ENCODE measurements at places on chromosomes 13 and 19. TPM values are rescaled to one million over a fixed set of nuclear protein-coding genes. Genes with fewer than 3 reads are reported as not detected.

FXYD3 gene
- total RNA-seq: not detected

DNA sequence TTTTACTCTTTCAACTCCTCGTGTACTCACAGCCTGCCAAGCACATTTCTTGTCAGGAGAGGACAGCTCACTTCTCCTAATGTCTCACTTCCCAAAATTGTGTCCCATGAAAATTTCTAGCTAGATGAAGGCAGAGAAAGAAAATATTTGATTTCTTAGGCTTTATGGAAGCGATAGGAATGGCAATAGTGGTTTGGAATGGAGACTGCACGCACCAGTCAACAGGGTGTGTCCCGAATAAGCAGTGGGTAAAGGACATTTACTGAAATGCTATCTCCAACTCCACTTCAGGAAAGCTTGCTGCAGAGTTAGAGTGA lies 321 bp upstream of the ZNF222 start:
- DNase-seq: no peak

DNA sequence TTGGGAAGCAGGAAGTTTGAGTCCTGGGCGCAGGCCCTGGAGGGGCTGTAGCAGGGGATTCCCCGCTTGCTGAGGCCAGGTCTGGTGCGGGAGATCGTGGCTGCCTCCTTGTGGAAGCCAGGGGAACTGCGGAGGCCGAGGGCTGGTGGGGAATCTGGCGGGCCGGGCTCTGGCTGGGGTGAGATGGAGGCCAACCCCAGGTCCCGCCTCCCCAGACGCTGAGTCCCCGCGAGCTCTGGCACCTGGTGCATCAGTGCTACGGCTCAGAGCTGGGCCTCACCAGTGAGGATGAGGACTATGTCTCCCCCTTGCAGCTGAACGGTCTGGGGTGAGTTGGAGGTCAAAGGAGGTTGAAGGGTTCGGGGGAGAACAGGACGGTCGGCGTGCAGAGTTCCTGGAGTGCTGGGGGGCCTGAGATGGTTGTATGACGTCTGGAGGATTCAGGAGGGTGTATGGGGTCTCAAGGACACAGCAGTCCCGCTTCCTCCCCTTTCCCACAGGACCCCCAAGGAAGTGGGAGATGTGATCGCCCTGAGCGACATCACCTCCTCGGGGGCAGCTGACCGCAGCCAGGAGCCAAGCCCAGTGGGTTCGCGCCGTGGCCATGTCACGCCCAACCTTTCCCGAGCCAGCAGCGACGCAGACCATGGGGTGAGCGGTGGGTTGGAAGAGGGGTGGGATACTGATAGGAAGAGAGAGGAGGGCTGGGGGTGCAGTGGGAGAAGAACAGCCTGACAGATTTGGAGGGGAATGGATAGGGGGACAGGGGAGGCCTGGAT lies 13.1 kb downstream of the GRAMD1A start:
- peak; percentile 65 for DNase-seq

GRCh38 chr19:46551164-46551563 lies 50.0 kb upstream of the CALM3 start:
- DNase-seq: no peak

DNA sequence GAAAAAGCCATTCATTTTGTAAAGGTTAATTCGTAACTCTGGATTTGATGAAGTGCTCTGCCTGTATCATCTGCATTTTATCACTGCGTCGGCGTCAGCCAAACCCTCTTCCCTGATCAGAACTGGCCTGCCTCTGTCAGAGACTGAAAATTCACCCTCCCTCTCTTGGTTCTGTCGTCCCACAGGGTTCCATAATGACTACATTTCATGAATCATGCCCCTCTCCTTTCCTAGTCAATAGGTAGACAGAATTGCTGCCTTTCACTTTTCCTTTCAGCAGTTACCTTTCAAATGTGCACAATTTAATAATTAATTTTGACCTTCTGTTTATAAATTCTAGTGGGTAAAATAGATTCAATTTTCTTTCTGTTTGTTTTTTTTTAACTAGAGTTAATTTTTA lies 423.4 kb downstream of the RFC3 start:
- peak; percentile 23 for DNase-seq

- no peak for DNase-seq
Observed at GRCh38 chr13:98827449-98827848, 75.0 kb upstream of the SLC15A1 start.

CALR3 gene
- not detected for total RNA-seq

DNA sequence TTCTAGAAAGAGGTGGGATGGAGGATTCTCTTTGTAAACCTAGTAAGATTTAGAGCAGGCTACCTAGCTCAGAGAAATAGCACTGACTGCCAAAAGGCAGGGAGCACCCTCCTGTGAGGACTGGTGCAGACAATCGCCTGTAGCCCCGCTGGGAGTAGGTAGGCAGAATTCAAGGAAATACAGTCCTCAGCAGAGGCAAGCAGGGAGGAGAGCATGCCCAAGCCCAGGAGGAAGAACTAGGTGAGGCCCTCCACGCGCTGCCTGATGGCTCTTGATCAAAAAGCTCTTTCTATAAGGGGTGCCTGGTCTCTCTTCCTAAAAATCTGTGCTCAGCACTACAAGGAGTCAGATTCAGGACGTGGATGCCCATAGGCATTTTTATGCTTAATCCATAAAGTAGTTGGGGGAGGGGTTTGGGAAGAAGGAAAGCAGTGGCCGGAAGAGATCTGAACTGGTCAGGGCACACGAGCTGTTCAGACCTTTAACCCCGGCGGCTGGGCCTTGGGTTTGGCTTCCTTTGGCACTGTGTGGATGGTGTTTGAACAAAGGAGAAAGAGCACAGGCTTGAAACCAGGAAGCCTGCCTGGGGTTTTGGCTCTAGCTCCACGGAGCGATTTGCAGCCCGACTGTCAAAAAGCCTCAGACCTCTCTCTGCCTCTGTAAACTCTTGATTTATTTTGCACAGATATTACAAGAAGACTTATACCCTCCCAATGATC lies 320.6 kb downstream of the FOXO1 start:
- DNase-seq: no peak

DNA sequence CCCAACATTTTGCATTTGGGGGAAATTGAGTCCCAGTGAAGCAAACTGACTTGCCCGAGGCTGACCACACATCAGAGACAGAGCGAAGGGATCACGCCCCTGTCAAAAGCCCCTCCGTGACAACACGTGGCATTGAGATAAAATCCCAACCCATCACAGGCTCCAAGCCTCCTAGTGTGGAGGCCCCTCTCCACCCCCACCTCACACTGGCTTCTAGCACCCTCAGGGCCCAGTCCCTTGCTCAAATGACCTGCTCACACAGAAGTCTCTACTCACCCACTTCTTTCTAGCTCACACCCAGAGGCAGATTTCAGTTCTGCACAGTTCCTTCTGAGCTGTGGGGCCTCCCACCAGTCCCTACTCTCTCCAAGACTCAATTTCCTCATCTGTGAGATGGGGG lies 10.3 kb downstream of the HPN start:
- no peak for DNase-seq

FOXA3 gene
- not detected for total RNA-seq

GRCh38 chr19:42032431-42032830 lies 37.6 kb downstream of the GRIK5 start:
- no peak for DNase-seq

SPINT2 gene
- 9.5 TPM for total RNA-seq

DNA sequence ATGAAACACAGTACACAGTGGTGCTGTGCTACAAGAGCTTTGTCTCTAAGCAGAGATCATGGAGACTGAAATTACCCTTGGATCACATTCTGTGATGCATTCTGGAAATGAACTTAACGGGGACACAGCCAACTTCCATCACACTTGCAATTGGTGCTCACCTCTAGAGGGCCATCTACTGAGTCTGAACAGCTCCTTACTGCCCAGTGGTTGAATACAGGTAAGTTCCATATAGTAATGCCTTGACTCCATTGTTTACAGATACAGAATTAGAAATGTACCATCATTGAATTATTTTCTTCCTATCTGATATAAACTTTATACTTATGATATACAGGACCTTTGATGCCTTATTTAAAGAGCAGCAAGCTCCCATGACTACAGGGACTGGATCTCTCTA lies 686.4 kb downstream of the PCDH9 start:
- no peak for DNase-seq

ZNF429 gene
- 6.1 TPM for total RNA-seq

DNA sequence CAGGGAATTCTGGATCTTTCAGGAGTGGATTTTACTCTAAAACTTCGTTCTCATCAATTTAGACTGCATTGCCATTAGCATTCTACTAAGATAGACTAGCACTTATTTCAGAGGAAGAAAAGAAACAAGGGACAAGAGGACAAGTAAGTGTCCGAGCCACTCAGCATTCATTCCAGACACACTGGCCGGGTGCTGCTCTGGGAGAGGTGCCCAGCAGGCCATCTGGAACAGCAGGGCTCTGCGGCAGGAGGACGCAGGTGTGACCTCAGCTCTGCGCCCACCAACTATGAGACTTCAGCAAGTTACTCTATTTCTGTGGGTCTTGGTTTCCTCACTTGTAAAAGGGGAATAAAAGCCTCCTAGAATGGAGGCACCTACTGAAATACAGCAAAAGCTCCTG lies 4.2 kb downstream of the EPS15L1 start:
- DNase-seq: no peak

ZNF28 gene
- total RNA-seq: 12.9 TPM

DNA sequence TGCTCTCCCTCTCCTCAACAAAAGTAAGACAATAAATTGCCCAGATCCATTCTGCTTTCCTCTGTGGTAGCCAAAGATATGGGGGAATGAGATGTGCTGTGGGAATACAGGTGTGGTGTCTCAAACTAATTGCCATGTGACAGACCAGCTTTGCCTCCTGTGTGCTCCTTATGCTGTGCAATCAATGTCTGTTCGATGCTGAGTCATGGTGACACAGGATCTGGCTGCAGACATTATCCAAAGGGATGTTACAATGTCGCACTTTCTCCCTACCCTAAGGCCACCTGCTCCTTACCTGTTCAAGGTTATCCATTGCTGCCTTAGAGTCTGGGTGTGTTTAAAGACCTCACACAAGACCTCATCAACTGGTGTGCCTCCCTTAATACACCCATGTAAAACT lies 32.5 kb downstream of the FGF14 start:
- DNase-seq: no peak

GRCh38 chr13:79659121-79659521 lies 178.2 kb downstream of the NDFIP2 start:
- no peak for DNase-seq

GRCh38 chr19:35718345-35719041 lies 690 bp downstream of the KMT2B start:
- peak; percentile 62 for DNase-seq

ZNF556 gene
- total RNA-seq: not detected

GRCh38 chr13:96898646-96899254 lies 95.5 kb downstream of the OXGR1 start:
- DNase-seq: no peak

- DNase-seq: no peak
Observed at GRCh38 chr19:3723883-3724282, 15.7 kb downstream of the TJP3 start.

DNA sequence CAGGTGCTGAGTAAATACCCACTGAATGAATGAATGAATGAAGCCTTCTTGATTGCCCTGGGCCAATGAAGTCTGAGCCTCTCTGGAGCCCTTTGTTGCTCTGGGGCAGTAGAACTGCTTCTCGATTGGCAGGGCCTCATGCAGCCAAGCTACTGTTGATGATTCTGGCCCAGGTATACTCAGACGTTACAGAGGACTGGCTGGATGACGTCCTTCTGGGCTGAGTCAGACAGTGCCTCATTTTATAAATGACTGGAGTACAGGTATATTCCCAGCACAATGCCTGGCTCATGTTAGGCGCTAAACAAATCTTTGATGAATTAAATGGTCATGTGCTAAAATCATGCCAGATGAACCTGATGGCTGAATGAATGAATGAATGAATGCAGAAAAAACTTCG lies 243.8 kb upstream of the MAB21L1 start:
- no peak for DNase-seq

GRCh38 chr19:10871711-10872545 lies 575 bp downstream of the CARM1 start:
- peak; percentile 62 for DNase-seq

FKBP8 gene
- 466 TPM for total RNA-seq

ZNF541 gene
- not detected for total RNA-seq

GRCh38 chr13:106234636-106235035 lies 300.8 kb downstream of the EFNB2 start:
- DNase-seq: no peak

DNA sequence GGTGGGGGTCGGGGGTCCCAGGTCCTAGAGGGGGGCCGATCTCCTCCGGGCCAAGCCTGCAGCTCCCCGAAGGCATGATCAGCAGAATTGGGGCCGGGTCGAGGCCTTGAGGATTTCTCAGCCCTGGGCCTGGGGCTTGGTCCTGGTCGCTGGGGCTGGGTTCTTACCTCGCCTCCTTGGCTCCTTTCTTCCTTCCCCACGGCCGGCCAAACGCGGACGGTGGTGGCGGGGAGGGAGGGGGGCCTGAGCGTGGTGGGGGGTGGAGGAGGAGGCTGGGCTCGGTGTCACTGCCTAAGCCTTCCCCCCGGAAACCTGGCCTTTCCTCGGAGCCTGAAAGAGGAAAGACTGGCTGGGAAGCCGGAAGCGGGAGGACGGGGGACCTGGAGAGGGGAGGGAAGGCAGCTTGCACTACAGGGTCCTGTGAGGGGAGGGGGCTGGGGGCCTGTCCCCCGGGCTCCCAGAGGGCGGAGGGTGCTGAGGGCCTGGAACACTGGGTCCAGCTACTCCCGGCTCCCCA lies at the start of gene ZNF579:
TSS of gene ZNF579 (minus strand) at position 221 of the 517 bp plus-strand sequence. CDS start 1,209 bp downstream, outside the sequence.
- DNase-seq: peak; percentile 91

GRCh38 chr13:90552702-90553101 lies 794.8 kb upstream of the MIR17HG start:
- no peak for DNase-seq

DNA sequence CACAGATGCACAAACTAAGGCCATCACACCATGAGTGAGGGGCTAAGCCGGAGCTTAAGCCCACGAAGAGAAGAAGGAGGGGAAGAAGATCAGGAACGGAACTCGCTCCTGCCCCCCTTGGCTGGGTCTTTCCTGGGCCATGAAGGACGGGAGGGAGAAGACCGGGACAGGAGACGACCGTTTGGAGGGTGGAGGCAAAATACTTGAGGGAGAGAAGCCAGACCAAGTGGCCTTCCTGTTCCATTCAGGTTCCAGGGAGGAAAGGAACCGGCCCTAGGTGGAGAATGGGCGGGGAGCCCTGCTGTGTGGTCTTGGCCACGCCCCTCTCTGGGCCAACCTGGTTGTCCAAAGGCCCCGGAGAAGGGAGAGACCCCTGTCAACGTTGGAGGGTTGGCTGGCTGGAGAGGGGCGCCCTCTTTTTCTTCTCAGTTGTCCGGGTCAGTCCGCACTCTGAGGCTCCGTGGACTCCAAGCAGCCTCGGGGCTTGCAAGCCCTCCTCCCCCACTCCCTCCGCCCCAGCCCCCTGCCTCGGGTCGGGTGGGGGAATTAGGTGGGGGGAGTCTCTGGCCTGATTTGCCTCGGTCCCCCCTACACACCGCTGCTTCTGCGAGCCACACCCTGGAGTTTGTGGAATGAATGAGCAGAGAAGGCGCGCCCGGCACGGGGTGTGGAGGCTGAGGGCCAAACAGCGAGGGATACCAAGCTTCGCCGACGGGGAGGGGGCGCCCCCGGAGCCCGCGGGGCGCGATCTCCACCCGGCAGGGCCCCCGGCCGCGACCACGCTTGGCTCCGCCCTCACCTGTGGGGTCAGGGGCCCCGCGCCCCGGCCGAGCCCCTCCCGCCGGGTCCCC lies 757 bp downstream of the FBN3 start:
- no peak for DNase-seq
